Nephron progenitor cell (in vitro differentiated cells): ENCODE measurements at places on chromosomes 6 and 20.

- no peak for DNase-seq
These were observed 44.1 kb upstream of the CHRNA4 start for GRCh38 chr20:63405102-63405730.

- DNase-seq: no peak
These were observed 148.4 kb downstream of the SYCP2 start for GRCh38 chr20:59784791-59785668.

- no peak for DNase-seq
These were observed 212.2 kb downstream of the TBC1D7 start for GRCh38 chr6:13116155-13116554.

- DNase-seq: no peak
These were observed 121.3 kb downstream of the STXBP5 start for GRCh38 chr6:147325557-147325956.

- no peak for DNase-seq
These were observed 1.2 kb upstream of the MYCT1 start for GRCh38 chr6:152696522-152696921.

DNA sequence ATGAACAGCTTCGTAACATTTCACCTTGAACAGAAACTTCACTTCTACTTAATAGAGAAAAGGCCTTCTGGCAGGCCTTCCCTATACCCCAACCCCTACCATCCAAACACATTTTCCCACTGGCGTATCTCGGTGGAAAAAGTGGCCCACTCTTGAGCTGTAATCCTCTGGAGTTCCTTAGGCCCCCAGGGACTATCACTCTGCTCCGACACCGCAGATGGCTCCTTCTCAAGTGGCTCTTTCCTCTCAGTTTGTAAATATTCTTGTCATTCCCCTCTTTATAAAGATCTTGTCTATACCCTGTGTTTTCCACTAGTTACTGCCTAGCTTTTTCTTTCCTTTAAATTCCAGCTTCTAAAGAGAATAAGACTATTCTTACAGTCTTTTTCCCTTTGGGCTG lies 108.7 kb downstream of the MYB start:
- no peak for DNase-seq

DNA sequence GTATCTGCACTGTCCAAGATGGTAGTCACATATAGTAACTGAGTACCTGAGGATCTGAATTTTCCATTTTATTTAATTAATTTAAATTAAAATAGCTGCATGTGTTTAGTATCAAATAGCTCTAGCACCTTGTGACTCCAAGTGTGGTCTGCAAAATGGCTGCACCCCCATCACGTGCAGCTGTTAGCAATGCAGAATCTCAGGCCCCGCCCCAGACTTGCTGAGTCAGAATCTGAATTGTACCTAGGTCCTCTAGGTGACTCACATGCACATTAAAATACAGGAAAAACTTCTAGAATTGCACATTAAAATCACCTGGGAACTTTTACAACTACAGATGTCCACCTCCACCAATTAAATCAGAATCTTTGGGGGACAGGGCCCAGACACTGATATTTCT lies 19.2 kb upstream of the FAM83C start:
- no peak for DNase-seq

DNA sequence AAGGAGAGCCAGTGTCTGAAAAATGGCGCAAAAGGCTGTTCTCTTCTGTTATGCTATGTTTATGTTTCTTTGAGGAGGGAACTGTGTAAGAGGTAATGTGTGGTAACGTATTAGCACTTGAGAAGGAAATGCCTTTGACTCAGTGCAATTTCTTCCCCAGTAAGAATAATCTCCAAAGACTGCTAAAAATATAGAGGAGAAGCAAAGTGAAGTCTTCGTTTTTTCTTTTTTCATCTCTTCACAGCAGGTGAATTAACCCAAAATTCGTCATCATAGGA lies 47.1 kb upstream of the IFNGR1 start:
- DNase-seq: no peak

DNA sequence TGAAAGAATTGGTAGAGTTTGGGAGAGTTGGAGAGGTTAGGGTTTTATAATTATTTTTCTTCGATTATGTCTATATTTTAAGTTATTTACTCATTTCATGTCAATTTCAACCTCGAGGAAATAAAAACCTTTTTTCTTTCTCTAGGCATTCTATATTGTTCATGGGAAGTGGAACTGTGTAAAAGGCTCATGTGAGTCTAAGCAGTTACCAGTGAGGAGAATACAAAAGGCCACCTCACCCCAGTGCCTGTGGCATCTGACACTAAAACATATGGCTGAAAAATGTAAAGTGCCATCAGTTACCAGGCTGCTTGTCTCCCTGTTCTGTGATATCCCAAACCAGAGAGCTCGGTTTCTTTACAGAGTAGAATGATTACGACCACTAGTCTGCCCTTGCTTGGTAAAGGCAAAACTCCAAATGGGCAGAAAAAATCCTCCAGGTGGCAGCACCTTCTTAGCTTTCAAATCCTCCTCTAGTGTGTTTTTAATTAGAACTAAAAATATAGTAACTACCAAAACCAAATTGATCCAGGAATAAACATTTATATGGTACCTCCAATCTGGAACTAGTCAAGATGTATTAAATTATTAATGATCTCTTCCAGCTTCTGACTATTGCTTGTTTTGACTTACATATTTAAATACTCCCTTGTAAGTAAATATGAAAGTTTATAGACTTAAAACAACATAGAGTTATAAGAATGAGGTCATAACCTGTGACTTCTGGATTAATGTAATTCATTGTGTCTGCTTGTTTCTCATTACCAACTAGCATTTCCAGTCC lies 122.6 kb upstream of the MCHR2 start:
- DNase-seq: peak; percentile 41

- DNase-seq: no peak
These were observed 50.2 kb upstream of the NOP56 start for GRCh38 chr20:2602046-2602735.

DNA sequence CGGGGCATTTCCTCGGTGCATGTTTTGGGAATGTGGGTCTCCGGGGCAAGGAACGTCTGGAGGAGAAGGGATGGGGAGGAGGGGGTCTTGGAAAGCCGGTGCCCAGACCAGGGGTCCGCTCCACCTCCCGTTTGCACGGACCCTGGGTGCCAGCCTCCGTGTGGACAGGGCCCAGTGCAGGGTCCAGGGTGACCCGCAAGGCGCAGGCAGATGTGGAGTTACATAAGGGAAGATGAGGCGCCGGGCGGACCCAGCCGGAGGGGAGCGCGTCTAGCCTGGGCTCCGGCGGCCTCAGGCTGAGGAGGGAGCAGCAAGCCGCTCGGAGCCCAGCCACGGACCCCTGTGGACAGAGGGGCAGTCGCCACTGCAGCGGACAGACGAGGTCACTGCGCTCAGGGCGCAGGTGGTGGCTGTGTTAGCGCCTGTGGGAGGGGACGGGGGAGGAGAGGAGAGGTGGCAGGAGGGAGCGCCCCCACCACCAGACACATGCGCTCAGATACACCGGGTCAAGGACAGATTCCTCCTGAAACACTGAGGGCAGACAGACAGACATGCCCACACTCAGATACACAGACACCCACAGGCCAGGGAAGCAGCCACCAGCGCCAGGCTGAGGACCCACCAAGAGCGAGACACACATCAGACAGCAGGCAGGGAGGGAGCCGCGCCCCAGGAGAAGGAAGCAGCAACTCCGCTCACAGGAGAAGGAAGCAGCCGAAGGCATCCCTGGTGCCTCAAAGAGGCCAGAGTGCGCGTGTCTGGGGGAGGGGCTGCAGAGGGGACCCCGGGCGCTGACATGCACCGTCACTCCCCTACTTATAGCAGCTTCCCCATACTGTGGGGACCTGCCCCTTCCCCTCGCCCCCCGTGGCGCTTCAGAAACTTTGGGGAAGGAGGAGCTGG lies 839 bp upstream of the HRH3 start:
- DNase-seq: no peak

GRCh38 chr20:1618954-1619540 lies 762 bp downstream of the SIRPB1 start:
- no peak for DNase-seq

GRCh38 chr6:169223006-169223405 lies 30.6 kb downstream of the THBS2 start:
- no peak for DNase-seq

GRCh38 chr6:96420294-96420693 lies 101.3 kb upstream of the UFL1 start:
- no peak for DNase-seq

- DNase-seq: no peak
These were observed 515 bp upstream of the TGM3 start for GRCh38 chr20:2295286-2295685.

DNA sequence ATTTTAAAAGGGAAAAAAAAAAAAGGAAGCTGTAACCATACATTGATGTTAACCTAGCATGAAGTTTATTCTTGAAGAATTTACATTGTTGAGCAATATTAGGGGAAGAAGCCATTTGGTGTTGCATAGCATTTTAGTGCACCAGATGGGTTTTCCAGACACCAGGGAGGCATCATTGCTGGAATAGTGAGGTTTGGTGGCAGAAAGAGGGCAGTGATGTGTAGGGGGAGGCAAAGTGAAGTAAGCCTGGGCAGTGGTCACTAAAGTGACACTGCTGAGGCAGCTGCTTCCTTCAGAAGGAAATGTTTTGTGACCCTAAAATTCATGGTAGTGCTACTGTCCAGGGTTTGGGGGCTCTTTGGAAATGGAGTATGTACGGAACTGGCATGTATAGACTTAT lies 2.6 kb downstream of the TOMM6 start:
- DNase-seq: no peak
